ENCODE measurements at places on chromosomes 3 and 15. TPM values are rescaled to one million over a fixed set of nuclear protein-coding genes. Genes with fewer than 3 reads are reported as not detected.

GRCh38 chr3:134956844-134957243, 161.8 kb downstream of the EPHB1 start:
- no peak for DNase-seq

GRCh38 chr15:100627789-100628395, 25.5 kb downstream of the ASB7 start:
- peak; percentile 81 for DNase-seq

The TIMP4 gene
- total RNA-seq, result not detected

DNA sequence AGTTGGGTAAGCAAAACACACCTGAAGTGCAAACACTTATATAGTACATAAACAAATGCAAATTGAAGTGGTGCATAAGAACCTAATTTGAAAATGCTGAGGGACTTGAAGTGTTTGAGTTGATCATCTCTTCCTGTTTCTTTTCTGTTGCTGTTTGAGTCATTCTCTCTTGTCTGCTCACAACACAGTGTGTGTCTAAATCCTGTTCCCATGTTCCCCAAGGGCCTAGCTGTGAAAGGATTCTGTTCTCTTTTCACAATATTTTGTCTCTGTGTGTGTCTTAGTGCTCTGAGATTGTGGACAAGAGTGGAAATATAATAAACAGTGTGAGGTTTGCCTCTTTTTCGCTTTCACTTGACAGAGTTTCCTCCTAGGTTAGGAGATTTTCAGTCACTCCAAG, 6.1 kb downstream of the CD96 start:
- DNase-seq, result no peak

GRCh38 chr3:65569129-65569528, 469.6 kb downstream of the MAGI1 start:
- no peak for DNase-seq

GRCh38 chr3:52649461-52650210, 36.1 kb downstream of the PBRM1 start:
- DNase-seq, result no peak

The CCR1 gene
- total RNA-seq, result 1.1 TPM

- no peak for DNase-seq
Measured at GRCh38 chr15:71224024-71224423, 108.8 kb downstream of the THSD4 start.

GRCh38 chr15:49187549-49188245, 17.6 kb downstream of the GALK2 start:
- no peak for DNase-seq

The GOLGA8T gene
- total RNA-seq, result not detected

DNA sequence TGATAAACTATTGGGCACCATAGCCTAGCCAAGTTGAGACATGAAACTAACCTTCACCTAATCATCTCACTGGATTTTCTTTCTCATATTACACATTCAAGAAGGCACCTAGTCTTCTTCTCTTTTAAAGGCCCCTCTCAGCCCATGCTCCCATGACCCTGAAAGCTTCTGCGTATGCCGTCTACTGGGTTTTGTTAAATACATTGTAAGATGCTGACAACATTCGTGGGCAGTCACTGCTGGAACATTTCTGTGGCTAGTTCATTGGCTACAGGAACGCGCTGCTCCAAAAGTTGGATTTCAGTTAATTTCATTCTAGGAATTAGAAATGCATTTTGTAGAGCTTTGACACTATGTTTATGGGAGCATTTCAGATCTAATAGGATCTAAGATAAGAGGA, 52.3 kb upstream of the CHD2 start:
- no peak for DNase-seq

- no peak for DNase-seq
Measured at GRCh38 chr3:105938806-105939205, 70.0 kb upstream of the CBLB start.

Measured in B cell (primary cell).